ENCODE measurements at places on chromosomes 3 and 15. TPM values are rescaled to one million over a fixed set of nuclear protein-coding genes. Genes with fewer than 3 reads are reported as not detected.

GRCh38 chr15:45892182-45892581, 257.4 kb downstream of the SQOR start:
- DNase-seq: no peak
- H3K27ac ChIP-seq: no peak overlapping the region
- no peaks in the 10 kb centered on the region for H3K27me3 ChIP-seq
- no peaks in the 10 kb centered on the region for H3K4me1 ChIP-seq

DNA sequence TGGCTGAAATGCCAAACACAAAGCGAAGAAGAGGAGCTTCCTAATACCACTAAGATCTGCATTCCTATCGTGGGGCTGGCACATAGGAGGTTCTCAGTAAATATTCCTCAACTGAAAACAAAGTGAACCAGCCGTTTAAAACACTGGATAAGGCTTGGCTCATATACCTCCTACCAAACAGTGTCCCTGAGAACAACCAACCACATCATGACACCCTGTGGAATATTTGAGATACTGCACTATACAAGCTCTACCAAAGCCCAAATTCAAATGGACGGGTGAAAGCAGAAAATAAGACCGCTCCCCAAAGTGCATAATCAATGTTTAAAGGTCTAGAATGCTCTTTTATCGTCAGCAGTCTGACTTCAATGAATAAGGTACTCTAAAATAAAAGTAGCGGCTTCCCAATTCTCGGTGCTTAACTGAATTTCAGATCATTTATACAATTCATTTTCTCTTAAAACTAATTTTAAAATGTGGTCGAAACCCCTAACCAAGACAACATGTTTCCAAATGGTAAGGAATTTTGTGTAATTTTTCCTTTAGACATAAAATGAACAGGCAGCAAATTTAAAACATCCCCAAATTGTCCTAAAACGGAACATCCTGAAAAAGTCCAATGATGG, 425.8 kb downstream of the ERC2 start:
- peaks cover 38% of the 10 kb centered on the region for H3K27me3 ChIP-seq
- DNase-seq: no peak
- H3K36me3 ChIP-seq: no peaks in the 10 kb centered on the region
- H3K4me1 ChIP-seq: peaks cover 3% of the 10 kb centered on the region
- no peak overlapping the region for H3K4me3 ChIP-seq

DNA sequence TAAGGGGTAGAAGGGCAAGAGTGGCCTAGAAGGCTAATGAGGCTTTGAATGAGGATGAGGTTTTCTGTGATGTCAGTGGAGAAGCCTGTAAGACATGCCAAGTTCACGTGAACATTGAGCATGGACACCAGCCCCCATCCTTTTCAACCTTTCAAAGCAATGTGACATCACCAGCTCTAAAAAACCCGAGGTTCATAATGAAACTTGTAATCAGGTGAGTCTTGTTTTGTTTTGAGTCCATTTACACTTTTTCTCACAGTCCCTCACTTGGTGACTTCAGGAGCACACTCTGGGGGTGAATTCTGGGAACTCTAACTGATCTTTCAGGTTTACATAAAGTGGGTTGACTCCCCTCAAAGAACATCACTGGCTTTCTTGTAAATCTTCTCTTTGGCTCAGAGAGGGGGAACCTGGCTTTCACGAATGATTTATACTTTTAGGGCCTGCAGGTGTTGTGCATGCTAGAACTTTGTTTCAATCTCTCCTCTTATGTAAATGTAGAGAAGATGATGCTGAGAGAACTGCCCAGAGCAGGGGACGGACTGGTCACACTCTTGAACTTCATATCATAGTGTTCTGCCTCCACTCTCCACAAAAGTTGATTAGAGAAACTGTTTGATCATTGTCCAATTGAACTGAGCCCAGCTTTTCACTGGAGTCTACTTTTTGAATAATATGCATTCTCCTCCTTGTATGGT, 224.7 kb upstream of the SATB1 start:
- H3K27me3 ChIP-seq: no peaks in the 10 kb centered on the region
- DNase-seq: no peak
- H3K27ac ChIP-seq: no peak overlapping the region
- H3K36me3 ChIP-seq: no peaks in the 10 kb centered on the region

GRCh38 chr15:88179562-88179961, 77.0 kb downstream of the NTRK3 start:
- no peaks in the 10 kb centered on the region for H3K4me1 ChIP-seq
- DNase-seq: no peak
- peaks cover 16% of the 10 kb centered on the region for H3K27me3 ChIP-seq
- H3K4me3 ChIP-seq: no peak overlapping the region
- H3K36me3 ChIP-seq: no peaks in the 10 kb centered on the region
- no peak overlapping the region for H3K27ac ChIP-seq

DNA sequence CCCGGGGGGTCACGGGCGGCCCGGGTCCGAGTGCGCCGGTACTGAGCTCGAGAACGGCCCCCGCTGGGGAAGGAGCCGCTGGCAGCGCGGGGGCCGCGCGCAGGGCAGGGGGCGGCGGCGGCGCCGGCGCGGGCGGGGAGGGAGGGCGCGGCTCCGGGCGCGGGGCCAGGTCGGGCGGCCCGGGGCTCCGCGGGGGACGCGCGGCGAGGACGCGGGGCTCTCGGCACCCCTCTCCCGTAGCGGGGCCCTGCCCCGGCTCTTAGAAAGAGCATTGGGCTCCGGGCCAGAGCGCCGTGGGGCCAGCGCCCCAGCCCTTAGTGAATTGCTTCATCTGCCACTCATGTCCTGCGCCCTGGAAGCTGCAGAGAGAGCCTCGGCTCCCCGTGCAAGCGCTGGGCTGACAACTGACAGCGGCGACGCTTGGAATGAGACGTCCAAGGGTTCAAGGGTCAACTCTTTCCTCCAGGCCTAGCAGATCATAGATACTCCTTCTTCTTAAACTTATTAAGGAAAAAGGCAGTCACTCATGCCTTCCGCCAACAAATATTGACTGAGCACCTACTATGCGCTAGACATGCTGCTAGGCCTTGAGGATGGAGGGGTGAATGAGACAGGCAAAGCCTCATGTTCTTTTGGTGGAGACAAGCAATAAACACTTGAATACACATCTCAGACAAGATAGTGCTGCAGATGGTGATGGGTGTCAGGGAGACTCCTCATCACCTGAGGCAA, 140.8 kb downstream of the SMAD6 start:
- peaks cover 5% of the 10 kb centered on the region for H3K36me3 ChIP-seq
- DNase-seq: peak; percentile 76
- H3K4me3 ChIP-seq: peak overlapping the region; percentile 68
- no peak overlapping the region for H3K27ac ChIP-seq
- H3K27me3 ChIP-seq: no peaks in the 10 kb centered on the region

- no peak overlapping the region for H3K27ac ChIP-seq
- peak; percentile 14 for DNase-seq
- no peak overlapping the region for H3K4me3 ChIP-seq
- H3K4me1 ChIP-seq: no peaks in the 10 kb centered on the region
- no peaks in the 10 kb centered on the region for H3K36me3 ChIP-seq
Measured at GRCh38 chr15:100192097-100193080, 149.4 kb downstream of the ADAMTS17 start.

DNA sequence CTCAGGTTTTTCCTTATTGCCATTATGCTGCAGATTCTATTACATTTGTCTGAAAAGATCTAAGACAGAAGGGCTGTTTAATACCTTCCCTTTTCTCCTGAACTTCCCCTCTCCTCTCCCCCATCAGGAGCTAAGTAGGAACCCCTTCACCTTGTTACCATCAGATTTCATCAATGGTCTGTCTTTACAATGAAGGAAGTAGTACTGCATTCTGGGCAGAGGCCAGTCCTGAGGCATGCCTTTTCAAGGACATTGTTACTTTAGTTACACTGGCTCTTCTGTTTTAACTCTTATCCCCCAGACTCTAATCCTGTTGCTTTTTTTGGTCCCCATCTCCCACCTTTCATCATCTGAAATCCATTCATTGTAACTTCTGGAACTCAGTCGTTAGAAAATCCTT, 8.1 kb downstream of the CTNNB1 start:
- H3K27ac ChIP-seq: no peak overlapping the region
- no peak overlapping the region for H3K4me3 ChIP-seq
- DNase-seq: no peak
- H3K4me1 ChIP-seq: peaks cover 20% of the 10 kb centered on the region
- peaks cover 33% of the 10 kb centered on the region for H3K36me3 ChIP-seq
- H3K27me3 ChIP-seq: no peaks in the 10 kb centered on the region

DNA sequence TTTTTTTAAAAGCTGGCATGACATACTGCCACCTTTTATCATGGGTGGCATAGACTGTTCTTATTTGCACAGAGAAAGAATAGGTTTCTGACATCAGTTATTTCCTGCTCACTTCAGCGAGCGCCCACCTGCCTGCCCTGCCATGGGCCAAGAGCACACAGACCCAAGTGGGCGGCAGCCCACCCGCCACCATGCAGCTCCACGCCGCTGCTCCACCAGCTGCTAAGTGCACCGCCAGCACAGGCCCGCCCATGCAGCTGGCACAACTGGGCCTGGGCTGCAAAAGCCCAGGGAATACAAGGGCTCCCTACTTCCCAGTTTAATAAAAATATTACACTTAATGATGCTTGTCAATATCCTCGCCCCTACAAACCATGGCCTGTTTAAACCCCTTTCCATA, 15.4 kb downstream of the ZNF148 start:
- H3K4me3 ChIP-seq: no peak overlapping the region
- DNase-seq: no peak
- H3K27me3 ChIP-seq: no peaks in the 10 kb centered on the region
- no peaks in the 10 kb centered on the region for H3K4me1 ChIP-seq
- H3K27ac ChIP-seq: no peak overlapping the region
- H3K36me3 ChIP-seq: peaks cover 8% of the 10 kb centered on the region

GRCh38 chr3:116445990-116446389, 703 bp upstream of the LSAMP start:
- peak overlapping the region; percentile 35 for H3K4me3 ChIP-seq
- H3K27me3 ChIP-seq: peaks cover 10% of the 10 kb centered on the region
- H3K4me1 ChIP-seq: peaks cover 7% of the 10 kb centered on the region
- DNase-seq: no peak

DNA sequence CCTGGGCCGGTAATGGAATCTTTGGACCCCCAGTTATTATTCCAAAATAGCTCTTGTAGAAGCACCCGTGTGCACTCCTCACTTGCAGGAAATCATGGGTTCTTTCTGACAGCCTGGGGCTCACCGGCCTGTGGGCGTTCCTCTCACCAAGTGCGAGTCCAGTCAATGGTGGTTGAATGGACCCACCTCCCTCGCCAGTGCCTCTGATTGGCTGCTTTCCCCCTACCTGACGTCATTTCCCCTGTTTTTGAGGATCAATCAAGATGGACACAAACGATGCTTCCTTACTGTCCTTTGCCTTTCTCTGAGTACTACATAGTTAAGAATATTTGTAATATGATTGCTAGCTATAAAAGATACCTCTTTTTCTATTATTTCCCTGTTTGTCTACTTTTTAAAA, 18.1 kb downstream of the MOBP start:
- H3K36me3 ChIP-seq: no peaks in the 10 kb centered on the region
- H3K27me3 ChIP-seq: no peaks in the 10 kb centered on the region
- H3K27ac ChIP-seq: no peak overlapping the region
- H3K4me1 ChIP-seq: no peaks in the 10 kb centered on the region
- DNase-seq: no peak

DNA sequence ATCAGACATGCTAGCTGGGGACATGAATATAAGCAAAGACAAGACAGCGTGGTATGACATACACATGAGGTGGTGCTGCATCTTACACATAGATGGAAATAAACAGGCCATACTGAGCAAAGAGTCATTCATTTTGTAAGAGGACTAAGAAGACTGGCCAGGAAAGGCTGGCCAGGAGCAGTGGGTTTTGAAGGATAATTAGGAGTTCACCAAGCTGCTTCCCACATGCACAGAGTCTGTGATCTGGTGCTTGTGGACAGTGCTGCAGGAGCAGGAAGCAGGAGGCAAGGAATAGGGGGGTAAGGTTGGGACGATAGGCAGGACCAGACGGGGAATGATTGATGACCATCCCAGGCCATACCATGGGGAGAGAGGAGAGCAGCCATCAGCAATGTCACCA, 41.5 kb downstream of the ST8SIA2 start:
- no peaks in the 10 kb centered on the region for H3K4me1 ChIP-seq
- H3K27ac ChIP-seq: no peak overlapping the region
- H3K27me3 ChIP-seq: no peaks in the 10 kb centered on the region
- no peak for DNase-seq

DNA sequence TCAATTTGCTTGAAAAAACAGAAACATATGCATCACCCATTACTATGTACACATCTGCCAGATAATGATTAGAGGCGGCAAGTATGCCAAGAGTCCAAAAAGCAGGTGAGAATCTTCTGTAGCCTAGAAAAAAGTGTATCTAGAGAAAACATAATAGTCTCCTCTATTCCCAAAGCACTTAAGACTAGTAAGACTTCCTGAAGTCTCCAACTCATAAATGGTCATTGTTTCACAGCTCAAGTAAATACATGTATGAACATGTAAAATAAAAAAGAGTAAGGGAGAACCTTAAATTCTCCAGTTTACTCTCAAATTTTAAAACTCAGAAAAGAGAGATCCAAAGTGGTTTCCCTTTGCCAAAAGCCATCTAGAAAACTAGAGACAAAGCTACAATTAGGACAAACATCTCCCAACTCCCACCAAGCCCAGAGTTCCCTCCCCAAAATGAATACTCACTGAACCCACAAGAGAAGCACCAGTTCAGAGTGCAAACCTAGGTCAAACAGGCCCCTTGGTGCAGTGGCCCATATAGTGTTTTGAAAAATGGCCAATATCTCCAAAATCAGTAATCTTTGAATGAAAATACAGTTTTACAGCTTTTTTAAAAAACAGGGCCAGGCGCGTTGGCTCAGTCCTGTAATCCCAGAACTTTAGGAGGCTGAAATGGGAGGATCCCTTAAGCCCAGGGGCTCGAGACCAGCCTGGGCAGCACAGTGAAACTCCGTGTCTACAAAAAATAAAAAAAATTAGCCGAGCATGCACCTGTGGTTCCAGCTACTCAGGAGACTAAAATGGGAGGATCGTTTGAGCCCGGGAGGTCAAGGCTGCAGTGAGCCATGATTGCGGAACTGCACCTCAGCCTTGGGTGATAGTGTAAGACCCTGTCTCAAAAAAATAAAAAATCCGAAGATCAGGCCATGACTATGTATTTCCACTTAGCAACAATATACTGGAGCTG, 11.0 kb upstream of the MAP4 start:
- H3K27me3 ChIP-seq: no peaks in the 10 kb centered on the region
- H3K4me1 ChIP-seq: no peaks in the 10 kb centered on the region
- H3K4me3 ChIP-seq: no peak overlapping the region
- no peak for DNase-seq
- no peak overlapping the region for H3K27ac ChIP-seq

GRCh38 chr3:143298380-143298779, 178.8 kb downstream of the CHST2 start:
- H3K4me3 ChIP-seq: no peak overlapping the region
- no peaks in the 10 kb centered on the region for H3K36me3 ChIP-seq
- H3K4me1 ChIP-seq: no peaks in the 10 kb centered on the region
- DNase-seq: no peak

DNA sequence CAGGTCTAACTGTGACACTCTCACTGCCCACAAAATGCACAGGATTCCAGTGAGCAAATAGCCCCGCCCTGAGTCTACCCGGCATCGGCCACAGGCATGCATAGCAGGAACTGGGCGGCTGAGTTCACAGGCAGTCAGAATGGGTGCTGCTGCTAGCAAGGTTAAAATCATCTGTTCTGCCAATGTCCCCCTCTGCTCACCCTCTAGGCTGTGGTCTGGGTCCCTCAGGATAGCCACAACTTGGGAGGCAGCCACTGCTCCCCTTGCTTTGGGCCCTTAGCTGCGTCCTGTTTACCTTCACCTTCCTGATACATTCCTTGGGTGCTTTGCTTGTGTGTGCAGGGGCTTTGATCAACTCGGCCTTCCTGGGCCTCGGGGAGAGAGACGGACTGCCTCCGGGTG, 232.9 kb upstream of the RGMA start:
- no peak overlapping the region for H3K27ac ChIP-seq
- H3K4me1 ChIP-seq: peaks cover 6% of the 10 kb centered on the region
- no peak overlapping the region for H3K4me3 ChIP-seq
- no peaks in the 10 kb centered on the region for H3K36me3 ChIP-seq
- H3K27me3 ChIP-seq: no peaks in the 10 kb centered on the region

TP63 gene
- total RNA-seq: 0.32 TPM

GOLGA6L4 gene
- 4.3 TPM for total RNA-seq

DLEC1 gene
- total RNA-seq: 3.9 TPM

Data from endodermal cell (in vitro differentiated cells).